ENCODE measurements at places on chromosomes 4 and X.
A peak's percentile ranks its signal among the peaks of the same experiment; 100 is the strongest.

GRCh38 chr4:57435300-57435699 lies 325.1 kb upstream of the IGFBP7 start:
- ATAC-seq = no peak

GRCh38 chrX:12891915-12892506 lies 14.4 kb upstream of the TLR8 start:
- peak; percentile 48 for ATAC-seq

GRCh38 chr4:98491899-98492559 lies 166.4 kb downstream of the TSPAN5 start:
- ATAC-seq = no peak

DNA sequence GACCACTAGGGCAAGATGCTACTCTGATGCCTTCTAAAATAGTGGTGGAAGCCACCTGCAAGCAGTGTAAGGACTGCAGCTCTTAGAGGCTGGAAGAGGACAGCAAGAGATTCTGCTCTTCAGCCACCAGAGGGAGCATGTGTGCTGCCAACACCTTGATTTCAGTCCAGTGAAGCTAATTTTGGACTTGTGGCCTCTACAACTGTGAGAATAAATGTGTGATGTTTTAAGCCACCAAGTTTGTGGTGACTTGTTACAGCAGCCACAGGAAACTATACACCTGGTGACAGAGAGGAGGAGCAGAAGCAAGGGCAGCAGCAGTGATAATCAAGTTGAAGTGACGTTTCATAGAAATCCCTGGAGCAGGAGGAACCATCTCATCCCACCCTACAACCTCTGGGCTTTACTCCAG lies 55.9 kb downstream of the FGFBP1 start:
- ATAC-seq = peak; percentile 79

- no peak for ATAC-seq
Measured at GRCh38 chr4:26303008-26303407, 17.8 kb upstream of the RBPJ start.

DNA sequence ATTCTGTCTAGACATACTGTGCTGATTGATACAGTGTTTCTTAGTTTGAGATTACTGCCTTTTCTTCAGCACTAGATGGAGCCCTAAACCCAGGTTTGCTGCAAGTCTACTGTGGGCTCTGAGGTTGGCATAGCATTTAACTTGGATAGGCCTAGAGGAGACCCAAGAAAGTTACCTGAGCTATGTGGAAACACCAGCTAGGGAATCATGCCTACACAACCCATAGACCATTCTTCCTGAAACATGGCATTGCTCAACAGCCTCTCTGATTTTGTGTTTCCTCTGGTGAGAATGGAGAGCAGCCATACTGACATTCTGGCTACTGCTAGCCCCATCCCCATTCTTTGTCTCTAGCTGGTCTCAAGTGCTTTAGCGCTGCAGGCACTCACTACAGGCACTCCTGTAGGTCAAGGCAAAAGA lies 287.7 kb upstream of the PCDH18 start:
- peak; percentile 39 for ATAC-seq

GRCh38 chr4:56871371-56871866 lies 36.3 kb upstream of the REST start:
- ATAC-seq = peak; percentile 42

- no peak for ATAC-seq
Measured at GRCh38 chrX:151177141-151178027, 1.0 kb downstream of the GPR50 start.

DNA sequence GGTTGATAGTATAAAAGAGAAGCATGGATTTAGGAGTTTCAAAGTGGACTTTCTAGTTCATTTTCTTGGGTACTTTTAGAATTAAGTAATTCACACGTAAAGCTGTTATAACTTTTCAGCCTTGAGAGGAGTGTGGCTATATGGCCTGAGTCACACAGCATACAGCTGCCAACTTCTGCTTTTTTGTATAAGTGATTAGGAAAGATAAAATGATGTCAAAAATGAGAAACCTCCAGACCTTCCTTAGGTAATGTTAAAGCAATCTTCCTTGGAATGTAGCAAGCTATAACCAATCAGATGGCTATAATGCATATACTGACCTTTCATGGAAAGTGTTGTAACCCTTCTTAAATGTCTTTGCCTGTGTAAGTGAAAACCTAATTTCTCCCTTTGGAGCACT lies 39.2 kb downstream of the RAB40AL start:
- no peak for ATAC-seq

- ATAC-seq = no peak
Measured at GRCh38 chr4:156294577-156294976, 340.9 kb upstream of the CTSO start.

DNA sequence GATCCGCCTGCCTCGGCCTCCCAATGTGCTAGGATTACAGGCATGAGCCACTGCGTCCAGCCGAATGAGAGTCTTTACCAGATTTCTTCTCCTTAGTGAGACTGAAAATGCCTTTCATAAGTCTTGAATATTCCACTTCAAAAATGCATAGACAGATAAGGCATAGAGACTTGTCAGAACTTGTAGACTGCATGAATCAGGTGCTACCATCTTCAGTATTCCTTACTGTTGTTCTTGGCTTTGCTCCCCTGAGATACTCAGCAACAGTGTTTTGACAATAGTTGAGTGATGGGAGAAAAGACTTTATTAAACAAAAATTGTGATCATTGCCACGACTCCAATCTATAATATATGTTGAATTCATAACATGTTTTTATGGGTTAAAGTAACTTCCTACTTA lies 11.0 kb downstream of the TKTL2 start:
- ATAC-seq = no peak

All from stimulated activated memory B cell treated with anti-CD40 and anti-IgM and Interleukin-4, amounts not matched to agents 10 μg/mL and 1 μg/mL and 100 μg/mL, for 72 hours (primary cell).